ENCODE measurements at places on chromosomes 11 and 22.

GRCh38 chr11:61571337-61571736, 9.5 kb downstream of the SYT7 start:
- no peak for DNase-seq

DNA sequence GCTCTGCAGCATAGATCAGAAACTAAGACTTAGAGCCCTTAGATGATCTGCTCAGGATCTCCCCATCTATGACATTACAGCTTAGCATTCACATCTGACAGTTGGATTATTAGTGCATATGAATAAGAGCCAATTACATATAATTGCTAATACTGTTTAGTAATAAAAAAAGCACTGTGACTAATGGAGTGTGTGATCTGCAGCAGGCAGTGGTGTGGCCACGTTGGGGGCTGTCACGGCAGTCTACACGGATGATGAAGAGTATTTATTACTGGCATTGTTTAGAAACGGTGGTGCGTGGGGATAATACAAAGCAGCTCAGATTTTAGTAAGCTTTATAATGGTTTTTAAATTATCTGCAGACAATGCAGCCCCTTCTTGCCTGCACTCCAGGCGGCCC, 93.5 kb upstream of the TIMP3 start:
- no peak for DNase-seq

DNA sequence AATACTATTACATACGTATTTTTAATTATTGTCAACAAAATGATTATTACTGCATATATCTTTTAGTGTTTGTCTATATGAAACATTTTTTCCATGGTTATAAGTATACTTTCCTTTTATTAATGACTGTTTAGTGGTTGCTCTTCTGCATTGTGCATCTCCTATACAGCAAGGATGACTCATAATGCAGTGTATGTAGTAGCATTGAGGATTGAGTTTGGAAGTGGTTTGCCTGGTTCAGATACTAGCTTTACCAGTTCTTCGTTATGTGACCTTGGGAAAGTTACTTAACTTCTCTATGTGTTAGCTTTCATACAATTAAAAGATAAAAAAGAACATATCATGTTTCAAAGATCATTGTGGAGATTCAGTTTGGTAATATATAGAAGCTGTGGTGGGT, 44.1 kb downstream of the CHORDC1 start:
- DNase-seq: no peak

DNA sequence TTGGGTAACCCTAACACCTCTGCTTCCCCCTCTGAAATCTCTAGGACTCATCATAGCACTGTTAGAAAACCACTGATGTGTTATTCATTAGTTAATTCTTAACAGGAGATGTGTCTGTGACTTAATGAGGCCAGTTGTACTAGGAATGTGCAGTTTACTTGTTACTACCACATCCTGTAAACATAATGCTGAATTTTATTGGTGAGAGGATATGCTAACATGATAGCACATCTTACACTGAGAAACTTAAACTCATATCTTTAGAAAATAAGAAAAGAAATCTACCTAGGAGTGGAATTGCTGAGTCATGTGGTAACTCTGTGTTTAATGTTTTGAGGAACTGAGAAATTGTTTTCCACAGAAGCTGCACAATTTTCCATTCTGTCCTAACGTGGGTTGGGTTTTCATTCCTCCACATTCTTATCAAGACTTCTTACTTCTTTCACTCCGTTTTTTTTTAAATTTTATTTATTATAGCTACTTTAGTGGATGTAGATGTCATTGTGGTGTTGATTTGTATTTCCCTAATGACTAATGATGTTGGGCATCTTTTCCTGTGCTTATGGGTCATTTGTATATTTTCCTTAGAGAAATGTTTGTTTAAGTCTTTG, 33.7 kb downstream of the RNF121 start:
- DNase-seq: no peak

GRCh38 chr11:119189393-119189792, 4.1 kb downstream of the NHERF4 start:
- no peak for DNase-seq

DNA sequence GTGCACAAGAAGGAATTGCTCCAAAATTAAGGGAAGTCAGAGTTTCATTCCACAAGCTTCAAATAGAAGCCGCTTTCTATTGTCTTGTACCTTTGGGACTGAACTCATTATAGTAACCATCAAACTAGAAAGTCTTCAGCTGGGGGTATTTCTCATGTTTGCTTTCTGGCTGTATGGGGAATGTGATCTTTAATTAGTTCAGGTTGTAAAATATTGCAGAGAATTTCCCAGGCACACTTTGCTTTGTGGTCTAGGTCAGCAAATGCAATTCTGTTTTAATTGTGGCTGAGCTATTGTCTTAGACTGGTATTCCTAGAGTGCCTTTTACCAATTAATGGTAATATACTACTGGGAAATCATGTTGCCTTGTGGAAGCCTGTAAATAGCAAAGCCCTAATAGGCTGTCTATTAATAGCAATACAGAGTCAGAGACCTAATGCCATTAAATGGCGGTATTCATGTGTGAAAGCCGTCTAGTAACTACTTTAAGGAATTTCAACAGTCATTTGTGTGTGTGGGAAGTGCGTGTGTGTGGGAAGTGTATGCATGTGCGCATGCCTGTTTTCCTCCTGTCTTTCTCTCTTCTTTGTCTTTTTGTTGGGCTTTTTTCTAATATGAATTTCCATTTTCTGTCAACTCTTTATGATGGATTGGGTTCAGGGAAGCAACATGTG, 276.6 kb downstream of the FAT3 start:
- no peak for DNase-seq

- no peak for DNase-seq
Measured at GRCh38 chr11:77968337-77968736, 26.1 kb downstream of the INTS4 start.

GRCh38 chr11:133047036-133047770, 485.1 kb downstream of the OPCML start:
- DNase-seq: no peak

DNA sequence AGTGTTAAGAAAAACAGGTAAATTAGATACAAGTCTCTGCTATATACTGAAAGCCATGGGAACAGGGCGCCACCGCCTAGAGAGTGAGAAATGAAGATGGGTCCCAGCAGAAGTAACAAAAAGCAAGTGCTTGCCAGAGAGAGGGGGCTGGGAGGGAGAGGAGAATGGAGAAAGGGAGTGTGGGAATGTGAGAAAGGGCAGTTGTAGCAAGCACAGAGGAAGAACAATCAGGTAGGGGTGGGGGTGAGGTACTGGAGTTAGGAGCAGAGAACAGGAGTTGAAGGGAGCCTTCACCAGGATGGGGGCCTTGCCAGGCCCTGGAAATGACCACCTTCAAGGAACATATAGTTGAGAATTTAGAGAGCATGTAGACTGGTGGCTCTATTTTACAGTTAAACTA, 66.8 kb downstream of the TCF20 start:
- DNase-seq: no peak

DNA sequence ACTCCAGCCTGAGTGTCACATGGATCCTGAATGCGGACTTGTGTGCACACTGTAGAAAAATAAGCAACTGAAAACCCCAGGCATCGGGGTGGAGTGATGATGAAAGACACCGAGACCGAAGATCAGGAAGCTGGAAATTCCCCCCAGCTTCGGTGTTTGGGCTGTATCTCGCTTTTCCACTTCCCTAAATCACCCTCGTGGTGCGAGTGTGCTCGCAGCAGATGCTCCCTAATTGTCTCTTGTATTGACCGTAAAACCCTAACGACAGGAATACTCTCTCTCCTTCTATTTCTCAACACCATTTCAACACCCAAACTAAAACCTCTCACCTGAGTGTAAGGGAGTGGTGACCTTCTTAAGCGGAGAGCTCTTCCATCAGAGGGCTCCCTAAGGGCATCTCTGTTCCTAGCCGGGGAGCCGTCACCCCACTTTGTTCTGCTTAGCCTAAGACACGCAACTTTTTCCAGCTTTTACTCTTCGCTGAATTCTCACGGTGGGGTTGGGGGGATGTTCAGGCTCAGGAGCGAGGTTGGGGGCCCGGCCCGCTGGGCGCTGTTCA, 635 bp upstream of the GRK3 start:
- peak; percentile 41 for DNase-seq

- no peak for DNase-seq
Measured at GRCh38 chr11:132620423-132620822, 911.9 kb downstream of the OPCML start.

DNA sequence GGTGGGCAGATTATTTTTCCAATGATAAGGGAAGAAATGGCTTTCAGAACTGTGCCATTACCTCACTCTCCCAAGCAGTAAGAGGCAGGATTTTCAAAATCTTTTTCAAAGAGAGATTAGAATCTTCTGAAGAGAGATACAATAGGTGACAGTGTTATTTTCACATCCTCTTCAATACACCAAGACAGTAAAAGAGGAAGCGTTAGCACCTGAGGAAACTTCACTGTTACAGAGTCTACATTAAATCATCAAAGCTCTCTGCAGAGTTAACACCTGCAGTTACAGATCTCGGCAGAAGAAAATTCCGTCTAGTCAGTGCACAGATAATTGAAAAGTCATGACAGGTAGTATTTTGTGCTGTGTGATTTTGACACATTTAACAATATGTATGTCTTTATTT, 144.9 kb downstream of the PGR start:
- peak; percentile 12 for DNase-seq

DNA sequence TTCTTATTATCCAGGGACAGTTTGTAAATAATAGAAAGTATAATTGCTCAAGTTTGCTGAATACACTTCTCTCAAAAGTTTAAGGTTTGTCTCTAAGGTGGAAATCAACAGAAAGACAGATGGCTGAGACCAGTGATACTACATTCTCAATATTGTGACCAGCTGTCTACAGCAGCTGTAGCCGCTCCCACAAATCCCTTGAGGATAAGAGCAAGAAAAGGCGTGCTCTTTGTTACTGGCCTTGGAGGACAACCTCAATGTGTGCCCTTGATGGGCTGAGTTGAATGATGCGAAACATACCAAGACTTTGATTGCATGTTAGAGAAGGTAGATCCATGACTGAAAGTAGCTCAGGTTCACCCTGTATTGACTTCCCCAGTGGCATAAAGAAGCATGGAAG, 6.1 kb downstream of the OR6M1 start:
- DNase-seq: no peak

- DNase-seq: peak; percentile 23
Measured at GRCh38 chr22:38706101-38706900, 557 bp downstream of the GTPBP1 start.

- DNase-seq: no peak
Measured at GRCh38 chr22:44188986-44189630, 8.4 kb downstream of the PARVG start.

DNA sequence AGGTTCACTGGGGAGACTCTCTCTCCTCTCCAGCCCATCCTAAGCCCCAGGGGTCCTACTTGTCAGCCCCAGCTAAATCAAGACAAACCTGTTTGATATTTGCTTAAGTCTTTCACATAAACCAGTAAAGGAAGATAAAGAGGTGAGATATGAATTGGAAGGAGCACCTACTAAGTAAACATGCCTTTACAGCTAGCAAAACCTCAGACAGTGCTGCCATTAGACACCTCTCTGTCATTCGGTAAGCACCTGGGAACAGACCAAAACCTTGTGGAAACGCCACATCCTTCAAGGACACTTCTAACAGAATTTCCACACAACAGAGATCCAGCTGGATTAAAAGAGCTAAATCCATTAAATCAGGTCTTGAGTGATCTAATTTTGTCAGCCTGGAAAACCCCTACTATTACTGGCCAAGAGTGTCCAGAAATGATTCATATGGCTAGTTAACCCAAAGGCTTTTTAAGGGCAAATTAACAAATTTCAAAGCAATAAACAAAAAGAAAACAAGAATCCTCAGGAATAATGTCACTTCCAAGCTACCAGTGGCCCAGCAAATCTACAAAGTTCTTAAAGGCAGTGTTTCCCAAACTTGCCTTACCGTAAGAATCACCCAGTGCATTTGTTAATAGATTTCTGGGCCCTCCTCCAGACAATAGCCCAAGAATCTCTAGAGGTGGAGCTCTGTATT, 2.4 kb downstream of the VPS37C start:
- no peak for DNase-seq

DNA sequence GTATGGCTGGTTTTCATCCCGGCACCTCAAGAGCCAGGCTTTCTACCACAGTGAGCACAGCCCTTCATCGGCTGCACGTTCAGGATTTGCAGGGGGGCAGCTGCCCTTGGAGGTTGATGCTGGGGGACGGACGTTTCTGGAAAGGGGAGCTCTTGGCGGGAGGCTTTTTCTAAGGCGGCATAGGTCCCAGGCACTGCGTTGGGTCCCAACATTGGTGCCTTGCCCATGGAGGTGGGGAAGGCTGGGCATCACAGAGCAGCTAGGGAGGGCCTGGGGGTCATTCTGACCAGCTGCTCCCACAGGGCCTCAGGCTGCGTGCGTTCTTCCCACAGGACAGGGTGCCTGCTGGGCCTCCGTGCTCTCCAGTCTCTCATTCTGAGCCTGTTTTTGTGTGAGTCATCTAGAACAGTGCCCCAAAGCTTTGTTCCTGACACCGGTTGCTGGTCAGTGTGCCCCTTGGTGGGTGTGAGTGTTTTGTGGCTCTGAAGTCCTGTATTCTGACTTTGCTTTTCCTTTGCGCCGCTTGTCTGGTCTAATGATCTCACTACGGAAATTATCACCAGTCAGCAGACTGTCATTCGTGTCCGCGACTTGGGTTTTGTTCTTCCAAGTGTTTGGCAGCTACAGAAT, 275.9 kb downstream of the TBC1D22A start:
- no peak for DNase-seq

- DNase-seq: no peak
Measured at GRCh38 chr11:77789731-77790476, 30.6 kb downstream of the RSF1 start.

DNA sequence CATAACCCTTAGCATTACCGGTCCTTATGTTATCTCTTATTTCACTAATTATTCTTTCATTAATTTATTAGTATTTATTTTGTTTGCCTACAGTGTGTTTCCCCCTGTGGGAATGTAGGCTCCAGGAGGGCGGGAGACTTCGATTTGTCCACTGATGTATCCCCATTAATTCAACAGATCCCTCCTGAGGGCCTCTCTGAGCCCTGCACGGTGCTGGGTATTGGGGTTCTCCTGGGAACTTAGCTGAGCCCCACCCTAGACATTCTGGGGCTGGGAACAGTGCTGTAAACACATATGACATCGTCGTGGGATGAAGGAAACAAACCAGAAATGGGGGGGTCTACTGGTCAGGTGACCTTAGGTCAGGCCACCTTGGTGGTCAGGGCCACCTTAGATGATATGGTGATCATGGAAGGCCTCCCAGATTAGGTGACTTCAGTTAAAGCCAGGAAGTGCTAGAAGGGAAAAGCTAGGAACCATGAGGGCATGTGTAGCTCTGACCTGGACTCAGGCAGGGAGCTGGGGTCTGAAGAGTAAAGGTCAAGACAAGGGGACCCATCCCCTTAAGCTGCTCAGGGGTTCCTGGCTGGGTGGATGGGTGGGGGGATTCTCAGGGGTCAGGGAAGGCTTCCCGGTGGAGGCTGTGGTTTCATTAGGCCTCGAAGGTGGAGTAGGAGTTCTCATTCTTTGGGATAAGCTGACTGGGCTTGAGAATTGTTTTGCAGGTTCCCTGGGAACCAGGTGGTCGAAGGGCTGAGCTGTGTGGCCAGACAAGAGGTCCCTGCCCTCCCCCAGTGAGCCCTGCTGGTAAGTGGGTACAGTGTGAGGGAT, 1.0 kb downstream of the PHETA2 start:
- DNase-seq: no peak

All from memory B cell (primary cell).